ENCODE measurements at places on chromosomes 6 and 20.

GRCh38 chr6:84332139-84333034 is 104.9 kb upstream of the CEP162 start:
- no peak for DNase-seq

GRCh38 chr6:169725125-169726048 is 1.1 kb upstream of the PHF10 start:
- DNase-seq = peak; percentile 14

- no peak for DNase-seq
Observed at GRCh38 chr6:14070457-14070856, 47.1 kb upstream of the CD83 start.

DNA sequence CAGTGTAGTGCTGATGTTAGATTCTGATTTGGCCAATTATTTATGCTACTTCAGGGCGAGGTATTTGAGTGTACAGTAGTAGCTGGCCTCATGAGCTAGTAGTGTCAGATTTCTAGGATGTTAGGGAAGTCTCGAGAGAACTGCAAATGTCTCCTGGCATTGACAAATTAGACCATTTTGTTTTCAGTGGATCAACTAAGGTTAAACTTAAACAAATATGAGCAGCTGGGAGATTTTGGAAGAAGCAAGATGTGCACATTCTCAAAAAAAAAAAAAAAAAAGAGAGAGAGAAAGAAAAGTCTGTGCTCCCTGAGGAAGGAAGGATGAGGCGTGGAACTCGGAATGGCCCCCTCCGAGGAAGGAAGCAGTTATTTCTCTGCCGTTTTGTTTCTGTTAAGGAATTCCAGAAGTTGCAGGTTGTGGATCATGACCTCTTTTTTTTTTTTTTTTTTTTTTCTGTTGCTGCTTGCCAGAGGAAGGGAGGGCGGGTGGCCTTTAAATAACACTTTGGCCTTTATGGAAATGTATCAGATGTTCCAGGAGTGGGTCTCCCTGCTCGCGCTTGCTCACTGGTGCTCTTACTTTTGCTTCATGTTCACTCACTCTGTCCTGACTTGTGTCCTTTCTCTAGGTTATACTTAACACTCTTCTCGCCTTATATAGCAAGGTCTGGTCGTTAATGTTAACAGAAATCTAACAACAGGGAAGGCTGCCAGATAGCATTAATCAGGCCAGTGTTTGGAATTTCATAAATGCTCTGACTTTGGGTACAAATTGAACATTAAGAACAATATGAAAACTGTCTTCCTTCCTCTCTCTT is 124.4 kb downstream of the TCP11 start:
- no peak for DNase-seq

DNA sequence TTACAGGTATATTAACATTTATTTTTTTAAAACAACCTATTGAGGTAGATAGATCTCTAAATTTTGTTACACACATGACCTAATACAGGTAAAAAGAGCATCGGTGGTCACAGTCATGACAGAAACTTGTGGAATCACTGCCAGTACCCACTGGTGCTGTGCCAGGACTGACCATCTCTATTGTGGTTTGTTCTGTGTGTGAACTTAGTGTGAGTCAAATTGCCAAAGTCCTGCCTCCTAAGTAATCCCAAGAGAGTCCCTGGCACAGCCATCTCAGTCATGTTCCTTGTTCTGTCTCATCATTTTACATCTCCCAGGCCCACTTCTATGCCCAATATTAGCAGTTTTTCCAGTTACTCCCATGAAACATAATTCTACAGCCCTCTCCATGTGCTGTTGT is 21.4 kb downstream of the GSTA2 start:
- no peak for DNase-seq

DNA sequence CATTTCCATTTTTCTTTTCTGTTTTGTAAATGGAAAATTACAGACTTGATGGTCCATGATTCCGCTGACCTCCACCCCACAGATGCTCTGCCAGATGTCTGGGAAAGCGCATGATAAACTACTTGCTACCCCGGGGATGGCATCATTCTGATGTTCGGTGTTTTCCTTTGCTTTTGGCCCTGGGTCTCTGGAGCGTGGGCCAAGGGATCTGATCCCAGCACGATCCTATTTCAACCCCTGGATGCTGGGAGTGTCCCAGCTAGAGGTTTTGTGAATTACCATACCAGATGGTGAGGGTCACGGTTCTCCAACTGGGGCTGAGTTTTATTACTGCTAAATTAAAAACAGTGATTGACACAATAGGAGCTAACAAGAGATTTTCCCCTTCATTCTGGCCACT is 25.2 kb upstream of the MYLIP start:
- no peak for DNase-seq

DNA sequence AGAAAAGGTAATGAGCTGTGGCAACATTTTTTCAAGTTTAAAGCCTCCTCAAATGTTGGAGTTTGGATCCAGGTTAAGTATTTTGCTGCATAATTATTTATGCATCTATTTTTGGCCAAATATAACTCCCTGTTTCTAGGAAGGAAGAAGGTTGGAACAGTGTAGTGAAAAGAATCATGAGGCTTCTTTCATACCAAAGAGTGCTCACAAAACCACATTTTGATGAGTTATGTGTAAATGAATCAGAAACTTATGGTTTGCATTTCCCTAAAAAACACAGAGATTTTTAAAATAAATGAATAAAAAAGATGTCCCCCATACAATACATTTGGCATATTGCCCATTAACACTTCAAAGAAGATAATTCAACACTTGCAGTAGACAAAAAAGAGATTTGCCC is 246.9 kb upstream of the PRDM1 start:
- no peak for DNase-seq

DNA sequence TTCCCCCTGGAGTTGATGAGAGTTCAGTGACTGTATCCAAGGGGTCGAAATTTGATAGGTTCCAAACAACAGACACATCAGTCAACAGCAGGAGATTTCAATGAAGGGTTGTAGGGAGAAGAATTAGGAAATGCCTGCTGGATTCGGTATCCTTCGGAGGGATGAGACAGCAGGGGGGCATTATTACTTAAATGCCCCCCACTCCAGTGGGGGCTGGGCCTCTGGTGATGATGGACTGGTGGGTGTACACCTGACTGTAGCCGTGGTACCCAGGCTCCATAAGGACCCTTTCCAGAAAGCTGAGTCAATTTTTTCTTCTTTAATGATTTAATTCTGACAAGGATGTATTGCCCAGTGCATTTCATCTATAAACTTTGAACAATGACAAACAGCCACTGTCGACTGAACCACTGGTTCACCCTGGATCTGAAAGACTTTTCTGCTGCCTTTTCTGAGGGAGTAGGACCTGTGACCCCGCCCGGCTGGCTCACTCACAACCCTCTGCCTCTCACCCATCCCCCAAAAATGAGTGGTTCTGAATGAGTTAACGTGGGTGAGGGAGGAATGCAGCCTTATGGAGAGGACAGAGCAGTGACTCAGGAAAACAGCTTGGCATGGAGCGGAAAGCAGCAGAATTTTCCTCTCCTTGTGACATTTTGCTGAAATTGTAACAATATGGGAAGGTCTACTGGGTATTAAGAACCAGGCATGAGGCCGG is 41.0 kb downstream of the ZMYND8 start:
- DNase-seq = no peak
